MV-4-11 (cell line): ENCODE measurements at places on chromosomes 7 and 10.
A peak's percentile ranks its signal among the peaks of the same experiment; 100 is the strongest.

- DNase-seq: no peak
Measured at GRCh38 chr10:6035101-6035834, 26.9 kb downstream of the IL2RA start.

- DNase-seq: no peak
Measured at GRCh38 chr7:133530682-133531081, 277.8 kb downstream of the EXOC4 start.

GRCh38 chr10:69960988-69961880 is 91.4 kb upstream of the MACROH2A2 start:
- no peak for DNase-seq

GRCh38 chr7:92242972-92243371 is 2.7 kb downstream of the KRIT1 start:
- DNase-seq: peak; percentile 61

DNA sequence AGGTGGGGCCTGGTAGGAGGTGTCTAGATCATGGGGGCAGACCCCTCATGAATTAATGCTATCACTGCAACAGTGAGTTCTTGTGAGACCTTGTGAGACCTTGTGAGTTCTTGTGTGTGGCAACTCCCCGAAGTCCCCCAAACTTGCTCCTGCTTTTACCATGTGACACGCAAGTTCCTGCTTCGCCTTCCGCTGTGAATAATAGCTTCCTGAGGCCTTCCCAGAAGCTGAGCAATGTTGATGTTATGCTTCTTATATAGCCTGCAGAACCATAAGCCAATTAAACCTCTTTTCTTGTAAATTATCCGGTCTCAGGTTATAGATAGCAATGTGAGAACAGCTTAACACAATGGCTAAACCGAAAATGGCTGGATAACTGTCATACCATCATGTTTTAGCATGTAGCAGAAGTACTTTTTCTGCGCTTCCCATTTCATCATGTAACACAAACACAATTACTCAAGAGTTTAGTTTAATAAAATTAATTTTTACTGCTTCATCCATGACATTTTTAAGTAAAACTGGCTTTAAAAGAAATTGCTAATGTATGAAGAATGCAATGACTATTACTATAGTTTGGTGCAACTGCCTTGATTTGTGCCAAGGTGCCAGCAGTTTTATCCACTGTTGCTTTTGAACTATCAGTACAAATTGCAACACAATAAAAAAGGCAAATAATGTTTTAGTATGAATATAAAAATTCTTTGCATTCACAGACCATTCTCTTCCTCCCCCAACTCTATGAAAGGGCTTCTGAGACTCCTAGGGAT is 87.7 kb upstream of the TMEM168 start:
- DNase-seq: no peak

- DNase-seq: no peak
Measured at GRCh38 chr7:4817178-4817901, 41.9 kb downstream of the AP5Z1 start.

DNA sequence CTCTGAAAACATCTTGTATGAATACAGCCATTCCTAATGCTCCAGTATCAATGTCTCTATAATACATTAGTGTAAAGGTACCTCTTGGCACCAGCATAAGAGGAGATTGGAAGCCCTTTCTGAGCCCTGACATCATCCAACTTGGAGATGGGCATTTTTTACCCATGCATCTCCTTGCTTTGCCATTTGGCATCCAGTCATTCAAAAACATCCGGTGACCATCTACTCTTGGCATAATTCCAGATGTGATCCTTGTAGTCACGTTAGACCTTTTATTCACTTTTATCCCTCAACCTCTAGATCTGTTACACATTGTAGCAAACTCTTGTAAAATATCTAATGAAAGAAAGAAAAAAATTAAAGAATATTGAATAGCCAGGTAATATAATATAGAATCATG is 17.9 kb upstream of the SGMS1 start:
- DNase-seq: no peak

GRCh38 chr7:152760854-152761748 is 1.5 kb downstream of the ACTR3B start:
- peak; percentile 5 for DNase-seq

DNA sequence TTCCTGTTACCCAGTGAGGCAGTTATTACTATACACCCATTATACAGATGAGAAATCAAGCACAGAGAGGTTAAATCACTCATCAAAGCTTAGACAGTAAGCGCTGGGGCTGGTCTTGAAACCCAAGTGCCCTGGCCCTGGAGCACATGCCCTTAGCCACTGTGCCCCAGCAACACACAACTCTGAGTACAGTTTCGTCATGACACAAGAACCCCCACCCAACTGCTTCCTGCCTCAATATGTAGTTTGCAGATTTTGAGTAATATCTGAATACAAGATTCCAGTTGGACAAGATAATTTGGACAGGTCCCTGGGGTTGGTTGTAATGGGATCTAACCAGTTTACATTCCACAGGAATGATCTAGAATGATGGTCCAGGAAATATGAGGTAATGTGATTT is 62.8 kb downstream of the SH3PXD2A start:
- DNase-seq: no peak

DNA sequence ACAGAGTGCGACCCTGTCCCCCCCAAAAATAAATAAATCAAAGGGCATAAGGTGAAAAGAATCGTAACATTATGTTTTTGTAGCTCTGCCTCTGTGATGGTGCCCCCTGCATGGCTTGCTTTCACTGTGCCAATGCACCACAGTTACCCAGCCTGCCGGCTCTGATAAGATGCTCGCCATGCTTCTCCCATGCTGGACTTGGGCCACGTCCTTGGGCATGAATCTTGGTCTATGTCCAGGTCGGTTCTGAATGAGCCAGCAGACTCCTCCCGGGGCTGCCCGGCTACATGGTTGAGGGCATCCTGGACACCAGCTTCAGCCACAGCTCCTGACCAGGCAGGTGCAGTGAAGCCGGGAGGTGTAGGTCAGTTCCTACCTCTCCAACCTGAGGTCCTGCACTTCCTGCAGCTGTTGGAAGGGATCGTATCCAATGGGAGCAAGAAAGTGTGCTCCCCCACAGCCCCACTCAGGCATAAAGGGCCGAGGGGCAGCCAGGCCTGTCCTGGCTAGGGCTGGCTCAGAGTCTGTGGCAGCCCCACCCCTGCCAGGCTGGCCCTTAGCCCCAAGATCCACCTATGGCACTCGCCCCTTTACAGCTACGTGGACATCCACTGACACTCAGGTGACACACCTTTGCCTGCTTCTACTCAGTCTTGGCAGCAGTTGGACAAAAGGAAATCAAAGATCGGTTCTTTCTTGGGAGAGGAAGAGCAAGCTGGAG is 34.1 kb downstream of the CHST3 start:
- no peak for DNase-seq

- no peak for DNase-seq
Measured at GRCh38 chr10:127313996-127314700, 117.8 kb upstream of the INSYN2A start.

GRCh38 chr10:111705021-111705420 is 478.5 kb downstream of the GPAM start:
- DNase-seq: no peak
